Right cardiac atrium (tissue), 5 donors: ENCODE measurements at places on chromosomes 1 and 21.

DNA sequence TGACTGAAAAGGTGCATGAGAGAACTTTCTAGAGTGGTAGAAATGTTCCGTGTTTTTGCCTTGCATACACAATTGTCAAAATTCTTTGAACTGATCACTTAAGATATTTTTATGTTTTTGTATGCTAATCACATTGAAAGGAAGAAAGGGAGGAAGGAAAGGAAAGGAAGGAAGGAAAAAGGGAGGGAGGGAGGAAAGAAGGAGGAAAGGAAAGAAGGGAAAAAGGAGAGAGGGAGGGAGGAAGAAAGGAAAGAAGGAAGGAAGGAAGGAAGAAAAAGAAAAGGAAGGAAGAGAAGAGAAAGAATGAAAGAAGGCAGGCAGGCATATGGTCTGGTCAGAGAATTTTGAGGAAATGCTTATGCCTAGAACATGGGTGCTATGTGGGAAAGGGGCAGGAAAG lies 68.4 kb upstream of the PGBD5 start:
- no peak for DNase-seq

DNA sequence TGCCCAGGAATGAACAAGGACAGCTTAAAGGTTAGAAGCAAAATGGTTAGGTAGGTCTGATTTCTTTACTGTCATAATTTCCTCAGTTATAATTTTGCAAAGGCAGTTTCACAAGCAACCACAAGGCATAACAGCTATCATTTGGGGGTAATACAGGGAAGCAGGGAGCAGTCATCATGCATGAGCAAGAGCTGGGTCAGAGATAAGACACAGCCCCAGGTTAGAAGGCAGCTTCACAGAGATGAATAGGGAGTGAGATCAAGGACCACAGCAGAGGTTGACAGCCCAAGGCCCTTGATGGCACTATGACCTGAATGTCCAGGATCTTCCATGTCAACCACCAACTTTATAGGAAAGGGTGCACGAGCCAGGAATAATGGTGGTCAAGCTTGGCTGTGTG lies 9.0 kb upstream of the CSRP1 start:
- no peak for DNase-seq

DNA sequence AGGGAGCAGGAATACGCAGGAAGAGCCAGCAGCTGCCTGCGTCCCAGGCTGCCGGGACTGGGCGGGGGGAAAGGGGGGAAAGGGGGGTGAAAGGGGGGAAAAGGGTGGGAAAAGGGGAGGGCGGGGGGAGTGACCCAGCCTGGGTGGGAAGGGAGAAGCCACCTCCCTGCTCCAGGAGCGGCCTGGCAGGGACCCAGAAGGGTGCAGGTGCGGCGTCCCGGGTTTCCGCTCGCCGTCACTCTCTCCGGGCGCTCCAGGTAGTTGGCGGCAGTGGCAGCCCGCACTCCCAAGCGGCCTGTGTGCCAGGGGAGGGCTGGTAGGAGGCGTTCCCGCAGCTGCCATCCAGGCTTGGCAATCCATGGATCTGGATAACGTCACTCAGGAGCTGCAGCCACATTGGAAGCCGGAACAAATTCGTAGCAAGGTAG lies 141.0 kb upstream of the NGF start:
- DNase-seq, result no peak

GRCh38 chr1:241109039-241109438 lies 248.0 kb downstream of the RGS7 start:
- no peak for DNase-seq

DNA sequence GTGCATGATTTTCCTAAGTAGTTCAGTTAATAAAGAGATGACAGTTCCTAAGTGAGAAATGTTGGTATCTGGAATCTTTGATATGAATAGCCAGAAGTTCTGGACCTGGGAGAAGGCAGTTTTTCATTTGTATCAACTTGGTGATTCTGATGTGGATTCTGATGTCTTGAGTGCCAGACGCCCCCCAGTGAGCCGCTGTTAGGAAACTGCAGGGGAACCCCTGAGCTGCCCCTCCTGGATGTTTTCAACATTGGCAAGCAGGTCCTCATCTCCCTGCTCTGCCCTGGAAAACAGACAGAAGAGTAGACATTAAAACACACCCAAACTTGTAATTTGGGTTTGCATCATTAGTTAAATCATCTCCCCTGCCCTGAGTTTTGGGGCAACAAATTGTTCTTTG lies 7.4 kb downstream of the ETS2 start:
- DNase-seq, result no peak

DNA sequence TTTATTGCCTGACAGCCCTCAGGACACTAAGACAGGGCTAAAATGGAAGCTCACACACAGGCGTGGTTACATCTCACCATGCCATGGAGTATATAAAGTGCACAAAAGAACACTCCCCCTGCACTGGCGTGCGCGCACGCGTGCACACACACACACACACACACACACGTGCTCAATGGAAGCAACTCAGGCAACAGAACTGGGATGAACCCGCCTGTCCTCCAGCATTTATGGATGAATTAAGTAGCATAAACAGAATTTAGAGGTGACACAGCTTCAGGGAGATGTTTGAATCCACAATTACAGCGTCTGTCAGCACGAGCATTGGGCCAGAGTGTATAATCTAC lies 146.5 kb upstream of the COA6 start:
- no peak for DNase-seq

DNA sequence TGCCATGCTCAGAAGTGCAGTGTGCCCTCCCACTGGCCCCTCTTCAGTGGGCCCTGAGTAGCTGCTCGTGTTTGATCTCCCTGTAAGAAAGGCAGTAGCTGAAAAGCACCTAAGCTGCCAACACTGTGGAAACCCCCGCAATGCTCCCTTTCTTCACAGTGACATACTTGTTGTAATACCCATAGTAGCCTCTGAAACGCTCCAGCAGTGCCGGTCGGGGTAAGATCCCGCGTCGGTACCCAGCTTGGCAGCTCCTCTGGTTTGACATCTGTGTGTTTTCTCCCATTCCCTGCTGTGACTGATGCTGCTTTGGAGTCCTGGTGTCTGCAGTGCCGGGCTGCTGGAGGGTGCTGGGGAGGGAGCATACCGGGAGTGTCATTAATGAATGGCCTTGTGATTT lies 3.6 kb downstream of the CHAF1B start:
- no peak for DNase-seq

- DNase-seq, result no peak
Observed at GRCh38 chr1:46370214-46370633, 23.9 kb upstream of the FAAH start.

DNA sequence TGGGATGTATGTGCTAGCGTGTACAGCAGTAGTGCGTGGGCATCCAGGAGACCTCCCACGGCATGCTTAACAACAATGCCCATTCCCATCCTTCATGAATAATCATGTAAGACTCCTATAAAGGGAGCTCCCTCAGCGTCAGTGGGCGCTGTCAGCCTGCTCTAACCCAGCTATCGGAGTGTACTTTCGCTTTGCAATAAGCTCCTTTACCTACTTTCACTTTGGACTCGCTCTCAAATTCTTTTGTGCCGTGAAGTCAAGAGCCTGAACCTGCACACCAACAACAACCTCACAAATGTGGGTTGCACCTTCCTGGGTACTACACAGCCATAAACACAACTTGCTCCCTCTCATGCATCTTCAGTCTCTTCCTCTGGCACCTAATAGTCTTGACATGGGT lies 114.8 kb upstream of the PAXBP1 start:
- no peak for DNase-seq

DNA sequence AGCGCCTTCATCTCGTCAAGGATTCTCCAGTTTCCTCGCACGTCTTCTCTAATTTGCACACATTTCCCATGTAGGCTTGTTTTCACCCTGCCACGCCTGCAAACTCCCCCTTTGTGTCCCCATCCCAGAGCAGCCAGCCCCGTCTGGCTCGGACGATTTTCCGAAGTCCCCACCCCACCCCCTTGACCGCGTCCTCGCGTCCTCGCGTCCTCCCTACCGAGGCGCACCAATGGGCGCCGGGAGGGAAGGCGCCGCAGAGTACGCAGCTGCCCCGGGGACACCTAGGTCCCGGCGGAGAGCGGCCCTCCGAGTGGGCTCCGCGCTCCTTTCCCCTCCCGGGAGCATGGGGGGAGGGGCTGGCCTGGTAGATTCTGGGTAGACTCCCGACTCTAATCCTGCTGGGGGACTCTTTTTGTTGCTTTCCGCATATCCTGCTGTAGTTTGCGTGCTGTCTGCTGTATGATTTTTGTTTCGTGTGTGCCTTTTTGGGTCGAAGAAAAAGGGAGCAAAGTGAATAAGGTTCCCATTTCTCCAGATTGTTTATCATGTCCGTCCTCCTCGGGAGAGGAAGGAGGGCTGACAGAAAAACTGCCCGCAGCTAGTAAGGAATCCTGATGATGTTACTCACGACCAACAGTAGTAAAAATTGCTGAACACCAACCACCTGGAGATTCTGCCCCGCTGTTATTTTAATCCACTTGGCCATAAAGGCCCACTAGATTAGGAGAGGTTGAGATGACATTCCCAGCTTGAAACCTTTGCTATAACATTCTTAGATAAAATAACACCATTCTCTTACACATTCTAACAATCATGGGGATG lies 1.5 kb downstream of the CACHD1 start:
- peak; percentile 74 for DNase-seq

DNA sequence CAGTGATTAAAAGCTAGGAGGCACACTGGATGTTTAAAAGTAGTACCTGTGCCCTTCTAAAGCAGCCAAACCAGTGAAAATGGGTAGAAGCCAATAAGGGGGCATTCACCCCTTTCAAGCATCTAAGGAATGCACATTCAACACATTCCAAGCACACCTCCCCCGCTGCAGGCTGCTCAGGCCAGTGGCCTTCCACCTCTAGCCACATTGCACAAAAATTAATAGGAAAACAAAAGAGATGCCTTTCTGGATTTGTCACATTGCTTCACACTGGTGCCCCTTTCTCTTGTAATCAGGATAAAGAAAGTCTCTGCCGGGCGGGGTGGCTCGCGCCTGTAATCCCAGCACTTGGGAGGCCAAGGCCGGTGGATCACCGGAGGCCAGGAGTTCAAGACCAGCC lies 834.0 kb downstream of the USP25 start:
- DNase-seq, result no peak

- no peak for DNase-seq
Observed at GRCh38 chr1:6882414-6882813, 97.2 kb downstream of the CAMTA1 start.

DNA sequence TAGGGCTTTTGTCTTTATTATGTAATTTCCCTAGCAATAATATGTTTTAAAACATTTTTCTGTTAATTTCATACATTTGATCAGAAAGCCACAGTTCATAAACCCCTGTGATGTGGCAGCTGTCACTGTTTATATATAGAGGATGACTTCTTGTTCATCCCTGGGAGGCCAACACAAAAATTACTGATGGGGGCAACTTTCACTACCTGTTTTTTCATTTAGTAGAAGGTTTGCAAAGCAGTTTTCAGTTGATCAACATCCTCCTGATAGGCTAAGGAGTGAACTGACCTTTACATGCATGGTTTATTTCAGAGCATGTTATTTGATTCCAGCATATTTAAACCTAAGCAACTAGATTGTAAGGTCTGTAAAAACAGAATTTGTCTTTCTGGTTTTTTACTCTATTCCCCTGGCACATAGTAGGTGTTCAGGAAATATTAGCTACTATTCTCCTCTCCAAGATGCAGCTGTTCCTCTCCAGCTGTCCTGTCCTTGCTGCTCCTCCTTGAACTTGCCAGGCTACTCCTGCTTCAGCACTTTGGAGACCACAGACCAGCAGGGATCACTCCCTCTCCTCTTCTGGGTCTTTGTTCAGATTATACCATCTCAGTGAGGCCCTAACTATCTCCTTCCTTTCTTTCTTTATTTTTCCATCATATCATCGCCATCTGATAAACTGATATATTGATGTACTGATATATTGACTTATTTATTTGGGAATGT lies 54.7 kb downstream of the ROR1 start:
- DNase-seq, result no peak

GRCh38 chr1:93180723-93181613 lies at the start of gene CCDC18:
CCDC18 (plus strand) TSS chr1:93180724; CDS start chr1:93183362, 2,638 bp downstream.
- no peak for DNase-seq

DNA sequence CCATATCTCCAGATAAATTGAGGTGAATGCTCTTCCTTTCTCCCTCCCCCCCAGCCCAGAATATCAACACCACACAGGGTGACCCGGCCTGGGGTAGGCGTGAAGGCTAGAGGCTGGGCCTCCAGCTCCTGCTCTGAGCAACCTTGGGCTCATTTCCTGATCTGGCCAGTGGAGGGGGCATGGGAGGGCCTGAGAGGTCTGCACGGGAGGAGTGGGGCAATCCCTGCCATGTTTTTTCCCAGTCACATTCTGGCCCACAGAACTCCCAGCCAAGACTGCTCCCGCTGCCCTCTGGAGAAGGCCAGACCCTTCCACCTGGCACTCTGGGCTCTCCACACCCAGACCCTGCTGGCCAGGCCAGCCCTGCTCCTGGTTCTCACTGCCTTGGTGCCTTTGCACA lies 3.9 kb downstream of the CLDN19 start:
- peak; percentile 55 for DNase-seq

GRCh38 chr1:68426594-68426993 lies 23.2 kb downstream of the RPE65 start:
- no peak for DNase-seq

DNA sequence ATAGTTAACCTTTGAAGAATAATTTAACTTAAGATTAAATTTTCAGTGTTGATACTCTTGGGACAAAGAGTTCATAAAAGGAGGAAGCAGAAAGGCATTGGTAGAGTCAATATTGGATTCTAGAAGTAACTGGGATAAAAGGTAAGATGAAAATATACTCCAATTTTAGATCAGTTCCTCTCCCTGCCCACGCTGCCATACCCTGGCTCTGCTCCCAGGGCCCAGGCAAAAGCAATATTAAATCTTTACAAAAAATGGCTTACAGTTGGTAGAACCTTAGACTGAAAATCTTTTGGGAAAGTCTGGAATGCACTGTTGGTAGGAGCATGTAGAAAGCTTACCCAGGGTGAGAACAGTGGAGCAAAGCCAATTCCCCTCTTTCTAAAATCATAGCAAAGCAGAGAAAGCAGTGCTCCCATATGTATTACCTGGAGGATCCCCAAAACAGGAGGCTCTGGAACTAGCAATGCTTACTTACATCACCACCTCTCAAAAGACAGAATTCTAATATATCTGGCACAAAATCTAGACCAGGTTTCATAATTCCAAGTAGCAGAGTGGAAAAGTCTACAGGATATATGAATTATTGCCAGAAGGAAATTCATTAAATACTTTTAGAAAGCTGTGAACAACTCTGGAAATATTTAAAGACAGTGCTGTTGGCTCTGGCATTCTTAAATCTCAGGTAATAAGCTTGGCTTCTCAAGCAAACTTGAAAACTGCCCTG lies 24.5 kb downstream of the KIAA0319L start:
- DNase-seq, result no peak

GRCh38 chr21:24278711-24279110 lies 1328.6 kb downstream of the MRPL39 start:
- no peak for DNase-seq

GRCh38 chr1:169698976-169699375 lies 12.4 kb downstream of the SELL start:
- DNase-seq, result no peak
